ENCODE measurements at places on chromosomes 11 and 22.
A peak's percentile ranks its signal among the peaks of the same experiment; 100 is the strongest.

DNA sequence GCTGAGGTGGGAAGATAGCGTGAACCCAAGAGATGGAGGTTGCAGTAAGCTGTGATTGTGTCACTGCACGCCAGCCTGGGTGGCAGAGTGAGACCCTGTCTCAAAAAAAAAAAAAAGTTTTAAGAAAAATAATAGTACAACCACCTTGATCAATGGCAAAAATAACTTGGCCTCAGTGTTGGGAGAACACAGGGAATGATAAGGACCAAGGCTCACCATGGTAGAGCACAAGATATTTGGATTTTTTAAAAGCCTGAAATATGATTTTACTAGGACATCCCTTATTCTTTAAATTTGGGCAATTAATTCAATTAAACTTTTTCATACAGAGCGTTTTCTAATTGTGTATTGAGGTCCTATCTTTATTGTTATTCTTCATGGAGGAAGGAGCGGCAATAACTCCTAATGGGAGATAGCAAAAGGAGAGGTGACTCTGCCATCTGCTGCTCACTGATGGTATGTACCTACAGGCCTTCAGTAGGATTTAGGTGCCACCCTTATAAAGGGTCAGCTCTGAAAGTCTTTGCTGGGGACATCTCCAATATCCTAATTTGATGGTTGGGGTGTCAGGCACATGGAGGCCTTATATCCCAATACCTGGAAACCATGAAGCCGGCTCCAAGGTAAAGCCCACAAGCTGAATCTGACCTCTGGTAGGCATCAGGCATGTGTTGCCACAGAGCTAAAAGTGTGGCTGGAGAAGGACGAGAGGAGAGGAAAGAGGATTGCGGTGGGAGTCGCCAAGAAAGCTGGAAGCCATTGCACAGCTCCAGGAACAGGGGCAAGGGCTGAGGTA is 21.9 kb upstream of the POLD3 start:
- peak; percentile 49 for DNase-seq

DNA sequence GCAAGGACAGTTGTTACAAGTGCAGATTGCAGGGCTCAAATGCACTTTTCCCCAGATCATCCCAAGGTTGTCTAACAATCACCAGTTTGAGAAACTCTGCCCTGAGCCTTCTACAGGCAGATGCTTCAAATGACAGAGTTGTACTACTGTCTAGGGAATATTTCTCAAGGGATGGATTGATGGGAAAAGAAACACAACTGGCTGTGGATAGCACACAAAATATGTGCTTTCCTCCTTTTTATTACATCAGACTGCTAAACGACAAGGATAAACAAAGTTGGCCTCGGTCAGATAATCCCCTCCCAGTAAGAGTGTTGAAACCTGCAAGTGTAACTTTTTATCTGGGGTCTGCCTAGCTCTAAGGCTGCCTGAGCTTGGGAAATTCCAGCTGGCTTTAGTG is 46.6 kb upstream of the SORL1-AS1 start:
- DNase-seq = no peak

DNA sequence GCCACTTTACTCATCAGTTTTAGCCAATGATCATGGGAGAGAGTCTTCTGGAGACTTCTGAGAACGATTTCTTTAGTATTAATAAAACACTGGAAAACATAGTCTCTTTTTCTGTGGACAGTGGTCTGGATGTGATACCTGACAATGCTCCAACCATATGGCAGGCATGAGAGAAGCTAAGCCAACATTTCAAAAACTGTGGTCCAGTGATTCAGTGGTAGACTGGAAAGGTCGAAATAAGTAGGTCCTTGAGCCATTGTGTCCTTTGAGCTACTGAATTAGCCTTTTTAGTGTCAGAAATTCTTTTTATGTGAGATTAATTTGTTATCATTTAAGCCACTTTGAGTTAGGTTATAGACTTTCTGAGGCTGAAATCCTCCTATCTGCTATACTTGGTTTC is 197.7 kb upstream of the CTSC start:
- no peak for DNase-seq

DNA sequence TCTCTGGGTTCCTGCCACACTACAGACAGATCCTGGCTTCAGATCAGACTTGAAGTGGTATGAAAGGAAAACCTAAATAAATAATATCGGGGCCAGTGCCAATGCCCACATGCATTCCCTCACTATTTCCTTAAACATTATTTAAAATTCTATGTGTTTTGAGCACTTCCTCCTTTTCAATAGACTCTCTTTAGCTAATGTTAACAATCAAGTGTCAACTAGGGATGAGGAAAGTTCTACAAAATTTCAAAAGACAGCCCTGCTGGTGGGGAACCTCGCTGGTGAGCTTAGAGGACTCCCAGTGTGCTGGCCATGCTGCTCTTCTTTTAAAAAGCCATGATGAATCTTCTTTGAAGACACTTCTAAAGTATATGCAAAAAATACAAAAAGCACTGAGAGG is 87.5 kb downstream of the ENTHD1 start:
- DNase-seq = no peak

GRCh38 chr11:13098616-13099289 is 89.6 kb downstream of the RASSF10 start:
- peak; percentile 17 for DNase-seq

DNA sequence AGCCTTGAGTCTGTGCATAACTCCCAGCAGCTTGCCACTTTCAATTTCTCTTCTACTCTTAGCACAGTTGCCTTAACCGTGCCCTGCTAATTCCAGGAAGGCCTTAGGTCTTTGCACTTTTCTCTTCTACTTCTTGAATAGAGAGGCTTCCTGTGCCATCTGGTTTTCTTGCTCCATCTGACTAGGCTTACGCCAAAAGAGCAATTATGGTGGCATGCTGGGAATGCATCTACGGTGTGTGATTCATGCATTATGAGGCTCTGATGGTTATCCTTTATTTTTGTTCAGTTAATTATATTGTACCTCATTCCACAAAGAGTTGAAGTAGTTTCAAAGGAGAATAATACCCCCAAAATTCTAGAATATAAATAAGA is 29.4 kb downstream of the SIK2 start:
- DNase-seq = peak; percentile 91

GRCh38 chr11:126694065-126694625 is 306.4 kb downstream of the KIRREL3 start:
- DNase-seq = no peak

- no peak for DNase-seq
These were observed 42.4 kb upstream of the GLYAT start for GRCh38 chr11:58774164-58774593.

- no peak for DNase-seq
These were observed 106.0 kb downstream of the NAV2 start for GRCh38 chr11:19818619-19819018.

DNA sequence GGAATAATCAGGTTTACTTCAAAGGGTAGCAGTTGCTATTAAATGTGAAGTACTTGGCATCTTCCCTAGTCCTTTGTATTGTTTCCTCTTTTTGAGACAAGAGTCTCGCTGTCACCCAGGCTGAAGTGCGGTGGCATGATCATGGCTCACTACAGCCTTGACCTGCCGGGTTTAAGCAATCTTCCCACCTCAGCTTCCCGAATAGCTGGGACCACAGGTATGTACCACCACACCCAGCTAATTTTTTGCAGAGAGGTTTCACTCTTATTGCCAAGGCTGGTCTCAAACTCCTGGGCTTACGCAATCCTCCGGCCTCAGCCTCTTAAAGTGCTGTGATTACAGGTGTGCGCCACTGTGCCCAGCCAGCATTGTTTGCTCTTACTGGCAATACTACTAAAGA is 36.2 kb upstream of the RAPSN start:
- no peak for DNase-seq

- no peak for DNase-seq
These were observed 300.7 kb upstream of the PDGFD start for GRCh38 chr11:104464691-104465090.

GRCh38 chr11:42598341-42598740 is 713.5 kb upstream of the API5 start:
- no peak for DNase-seq

DNA sequence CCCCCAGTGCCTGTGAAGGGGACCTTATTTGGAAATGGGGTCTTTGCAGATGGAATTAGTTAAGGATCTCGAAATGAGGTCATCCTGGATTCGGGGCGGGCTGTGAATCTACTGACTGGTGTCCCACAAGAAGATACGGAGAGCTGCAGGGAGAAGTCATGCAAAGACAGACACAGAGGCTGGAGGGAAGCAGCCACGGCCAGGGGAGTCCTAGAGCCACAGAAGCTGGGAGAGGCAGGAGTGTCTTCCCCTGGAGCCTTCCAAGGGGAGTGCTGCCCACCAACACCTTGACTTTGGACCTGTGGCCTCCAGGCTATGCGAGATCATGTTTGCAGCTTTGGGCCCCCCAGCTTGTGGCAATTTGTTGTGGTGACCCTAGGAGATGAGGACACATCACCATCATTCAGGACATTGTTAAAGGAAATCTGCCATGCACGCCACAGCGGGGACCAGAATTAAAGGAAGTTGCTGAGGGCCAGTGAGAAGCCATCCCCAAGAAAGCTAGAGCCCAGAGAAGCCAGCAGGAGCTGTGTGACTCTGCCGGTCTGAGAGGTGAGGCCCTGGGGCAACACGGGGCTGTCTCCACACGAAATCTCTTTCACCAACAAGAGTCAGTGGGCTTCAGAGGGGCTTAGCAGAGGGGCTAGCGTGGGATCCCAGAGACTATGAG is 434.7 kb downstream of the BRD1 start:
- DNase-seq = no peak

DNA sequence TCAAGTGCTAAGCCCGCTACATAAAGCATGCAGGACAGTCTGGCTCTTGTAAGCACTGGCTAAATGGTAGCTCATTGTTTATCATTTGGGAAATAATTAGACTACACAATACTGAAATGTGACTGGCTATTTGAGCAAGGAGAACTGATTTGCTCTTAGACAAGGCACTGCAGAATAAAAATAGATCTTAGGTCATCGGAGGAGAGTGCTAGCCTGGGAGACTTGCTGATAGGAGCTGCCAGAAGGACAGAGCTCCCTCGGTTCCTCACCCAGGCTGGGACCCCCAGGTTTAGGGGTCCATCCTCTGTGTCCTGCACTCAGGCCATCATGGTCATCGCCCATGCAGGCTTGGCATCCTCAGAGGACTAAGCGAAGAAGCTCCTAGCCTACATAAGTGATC is 184.4 kb upstream of the NCAM1 start:
- DNase-seq = no peak

GRCh38 chr22:42303396-42304323 is 33.2 kb upstream of the TCF20 start:
- DNase-seq = no peak

- no peak for DNase-seq
These were observed 1.0 kb upstream of the EPS8L2 start for GRCh38 chr11:704781-705645.

DNA sequence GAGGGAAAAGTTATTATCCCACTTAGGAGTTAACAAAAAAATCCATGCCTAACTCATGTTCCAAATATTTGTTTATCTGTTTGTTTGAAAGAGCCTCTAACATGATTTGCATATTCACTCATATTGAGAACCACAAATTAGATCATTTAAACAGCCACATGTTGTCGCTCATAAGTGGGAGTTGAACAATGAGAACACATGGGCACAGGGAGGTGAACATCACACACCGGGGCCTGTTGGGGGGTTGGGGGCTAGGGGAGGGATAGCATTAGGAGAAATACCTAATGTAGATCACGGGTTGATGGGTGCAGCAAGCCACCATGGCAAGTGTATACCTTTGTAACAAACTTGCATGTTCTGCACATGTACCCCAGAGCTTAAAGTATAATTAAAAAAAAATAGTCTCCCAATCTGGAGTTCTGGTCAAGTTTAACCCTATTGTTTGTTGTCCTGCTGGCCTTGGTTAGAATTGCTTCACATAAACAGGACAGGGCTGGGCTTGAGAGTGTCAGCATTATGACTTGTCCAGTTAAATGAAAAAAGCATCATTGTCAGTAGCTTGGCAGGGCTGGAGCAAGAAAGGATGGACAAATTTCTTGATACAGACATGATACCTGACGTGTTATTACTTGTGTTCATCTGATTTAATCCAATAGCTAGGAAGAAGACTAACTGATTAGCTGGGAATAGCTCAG is 57.8 kb upstream of the PSMA1 start:
- DNase-seq = no peak

GRCh38 chr11:45537614-45538013 is 127.8 kb downstream of the CHST1 start:
- no peak for DNase-seq

GRCh38 chr11:64316672-64317324 is 561 bp downstream of the TRMT112 start:
- no peak for DNase-seq

GRCh38 chr11:104061853-104062521 is 25.5 kb downstream of the DDI1 start:
- DNase-seq = no peak

DNA sequence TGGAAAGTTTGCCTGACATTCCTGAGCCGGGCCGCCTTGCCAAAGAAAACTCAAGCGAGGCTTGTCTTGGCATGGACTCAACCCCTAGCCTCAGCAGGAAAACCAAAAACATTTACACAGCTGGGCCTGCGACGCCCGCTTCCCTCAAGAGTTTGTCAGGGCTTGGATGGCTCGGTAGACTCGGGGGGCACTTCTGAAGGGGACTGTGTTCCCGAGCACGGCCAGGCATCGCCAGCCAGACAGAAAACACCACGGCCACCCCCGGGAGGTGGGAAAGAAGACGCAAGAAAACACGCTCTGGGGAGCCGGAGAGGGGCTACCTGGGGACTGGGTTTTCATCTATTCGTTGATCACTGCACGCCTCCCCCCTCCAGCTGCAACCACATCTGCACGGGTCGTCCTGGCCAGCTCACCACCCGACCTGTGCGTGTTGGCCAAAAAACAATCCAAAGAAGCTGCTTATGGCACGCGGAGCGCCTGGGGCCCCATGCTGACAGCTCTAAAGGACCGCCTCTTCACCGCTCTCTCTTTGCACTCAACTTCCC is 380.7 kb downstream of the MN1 start:
- DNase-seq = peak; percentile 92

- DNase-seq = peak; percentile 28
These were observed 1.4 kb upstream of the CPT1A start for GRCh38 chr11:68843052-68843561.

GRCh38 chr11:69330330-69330729 is 36.4 kb downstream of the MYEOV start:
- DNase-seq = no peak

GRCh38 chr22:49812838-49813237 is 14.8 kb downstream of the BRD1 start:
- peak; percentile 56 for DNase-seq

GRCh38 chr11:122177238-122177637 is 61.2 kb upstream of the BLID start:
- no peak for DNase-seq

DNA sequence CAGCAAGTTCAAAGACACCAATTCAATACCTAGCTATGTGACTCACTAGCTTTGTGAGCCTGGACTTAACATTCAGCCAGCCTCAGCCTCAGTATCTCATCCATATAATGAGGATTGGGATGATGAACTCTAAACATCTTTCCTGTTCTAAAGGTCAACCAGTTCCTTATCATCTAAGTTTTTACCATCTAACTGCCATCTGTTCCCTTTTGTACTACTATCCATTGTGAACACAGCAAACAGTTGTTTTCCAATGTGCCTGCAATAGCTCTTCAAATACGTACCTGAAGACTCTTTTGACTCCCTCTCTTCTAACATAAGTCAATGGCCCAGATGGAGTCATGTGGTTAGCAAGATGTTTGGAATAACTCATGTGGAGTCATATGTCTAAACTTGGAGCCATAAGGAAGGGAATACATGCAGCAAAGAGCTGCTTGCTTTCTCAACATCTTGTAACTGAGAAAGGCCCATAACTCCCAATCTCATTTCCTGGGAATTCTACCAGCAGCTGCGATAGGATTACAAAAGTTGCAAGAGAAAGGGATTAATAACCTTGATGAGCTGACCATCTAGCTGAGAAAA is 19.4 kb downstream of the SYTL2 start:
- no peak for DNase-seq

Data from EL (cell line).